NCI-H187 treated with DMSO at 0.1 percent for 48 hours (cell line): ENCODE measurements at places on chromosomes 2 and 18.

GRCh38 chr2:769771-770170 lies 92.6 kb upstream of the TMEM18 start:
- DNase-seq: no peak

- no peak for DNase-seq
These were observed 91.1 kb upstream of the CDH2 start for GRCh38 chr18:28267878-28268625.

- no peak for DNase-seq
These were observed 472.7 kb upstream of the TRIB2 start for GRCh38 chr2:12244070-12244469.

GRCh38 chr2:187206071-187206470 lies 242.0 kb downstream of the CALCRL start:
- DNase-seq: no peak

GRCh38 chr2:151670846-151671597 lies 63.3 kb downstream of the NEB start:
- no peak for DNase-seq

DNA sequence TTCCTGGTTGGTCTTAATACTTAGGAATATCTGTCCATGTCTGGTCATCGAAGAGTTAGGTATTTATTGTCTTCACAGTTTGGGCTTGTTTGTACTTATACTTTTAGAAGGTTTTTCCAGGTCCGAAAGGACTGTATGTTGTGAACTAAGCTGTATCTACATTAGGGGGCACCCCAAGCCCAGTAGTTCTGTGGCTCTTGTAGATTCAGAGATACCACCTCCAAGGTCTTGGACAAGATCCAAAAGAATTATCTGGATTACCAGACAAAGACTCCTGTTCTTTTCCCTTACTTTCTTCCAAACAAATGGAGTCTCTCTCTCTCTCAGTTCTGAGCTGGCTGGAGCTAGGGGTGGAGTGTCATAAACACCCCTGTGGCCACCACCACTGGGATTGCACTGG lies 328.7 kb downstream of the ZNF804A start:
- no peak for DNase-seq
